GM12892 (cell line): ENCODE measurements at places on chromosomes 13 and 19.

- no peak for DNase-seq
Measured at GRCh38 chr19:40976134-40976533, 14.9 kb upstream of the CYP2B6 start.

- no peak for DNase-seq
Measured at GRCh38 chr13:102584434-102584833, 12.4 kb upstream of the TPP2 start.

- DNase-seq = no peak
Measured at GRCh38 chr19:3270902-3271301, 46.4 kb downstream of the CELF5 start.

GRCh38 chr19:3210347-3211017 is 14.0 kb upstream of the CELF5 start:
- peak; percentile 90 for DNase-seq

DNA sequence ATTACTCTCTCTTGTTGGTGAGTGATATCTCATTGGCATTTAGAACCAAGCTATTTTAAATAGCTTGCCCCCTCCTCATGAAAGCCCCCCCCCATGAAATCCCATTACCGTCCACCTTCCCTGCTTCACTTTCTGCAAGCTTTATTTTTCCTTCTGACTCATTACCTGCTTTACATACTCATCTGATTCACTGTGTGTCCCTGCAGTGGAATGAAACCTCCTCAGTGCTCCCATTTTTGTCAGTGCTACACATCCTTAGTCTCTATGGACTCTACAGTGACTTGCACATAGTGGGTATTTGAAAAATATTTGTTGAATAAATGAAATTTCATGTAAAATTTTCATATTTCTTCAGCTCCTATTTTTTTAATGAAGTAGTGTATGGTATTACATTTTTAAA is 62.3 kb downstream of the DOCK9 start:
- DNase-seq = no peak

- DNase-seq = no peak
Measured at GRCh38 chr13:85538957-85539356, 260.3 kb downstream of the SLITRK6 start.

DNA sequence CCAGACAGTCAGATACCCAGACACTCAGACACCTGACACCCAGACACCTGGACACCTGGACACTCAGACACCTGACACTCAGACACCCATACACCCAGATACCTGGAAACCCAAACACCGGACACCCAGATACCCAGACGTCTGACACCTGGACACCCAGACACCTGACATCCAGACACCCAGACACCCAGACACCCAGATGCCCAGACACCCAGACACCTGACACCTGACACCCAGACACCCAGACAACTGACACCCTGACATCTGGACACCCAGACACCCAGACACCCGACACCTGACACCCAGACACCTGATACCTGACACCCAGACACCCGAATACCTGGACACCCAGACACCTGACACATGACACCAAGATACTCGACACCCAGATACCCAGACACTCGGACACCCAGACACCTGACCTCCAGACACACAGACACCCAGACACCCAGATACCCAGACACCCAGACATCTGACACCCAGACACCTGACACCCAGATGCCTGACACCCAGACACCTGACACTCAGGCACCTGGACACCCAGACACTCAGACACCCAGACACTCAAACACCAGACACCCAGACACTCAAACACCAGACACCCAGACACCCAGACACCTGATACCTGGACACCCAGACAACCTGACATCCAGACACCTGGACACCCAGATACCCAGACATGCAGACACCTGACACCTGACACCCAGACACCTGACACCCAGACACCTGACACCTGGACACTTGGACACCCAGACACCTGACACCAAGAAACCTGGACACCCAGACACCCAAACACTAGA is 19.1 kb downstream of the C19orf12 start:
- DNase-seq = no peak

GRCh38 chr19:58510084-58510862 is 1.5 kb downstream of the SLC27A5 start:
- no peak for DNase-seq

DNA sequence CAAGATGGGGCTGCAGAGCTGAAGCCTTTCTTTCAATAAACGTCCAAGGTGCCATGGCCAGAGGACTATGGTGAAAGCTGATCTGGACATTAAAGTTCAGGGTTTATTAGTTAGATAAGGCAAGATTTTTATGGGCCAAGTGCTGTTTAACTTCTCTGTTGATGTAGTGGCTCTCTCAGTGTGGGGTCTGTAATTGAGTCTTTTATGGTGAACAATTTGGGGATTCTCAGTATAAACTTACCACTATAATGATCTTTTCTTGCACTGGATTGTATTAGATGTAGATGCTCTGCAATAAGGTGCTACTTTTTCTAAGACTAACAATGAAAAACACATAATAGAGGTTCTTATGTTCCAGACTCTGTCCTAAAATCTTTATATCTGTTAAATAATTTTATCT is 190.1 kb upstream of the KLF12 start:
- DNase-seq = no peak

DNA sequence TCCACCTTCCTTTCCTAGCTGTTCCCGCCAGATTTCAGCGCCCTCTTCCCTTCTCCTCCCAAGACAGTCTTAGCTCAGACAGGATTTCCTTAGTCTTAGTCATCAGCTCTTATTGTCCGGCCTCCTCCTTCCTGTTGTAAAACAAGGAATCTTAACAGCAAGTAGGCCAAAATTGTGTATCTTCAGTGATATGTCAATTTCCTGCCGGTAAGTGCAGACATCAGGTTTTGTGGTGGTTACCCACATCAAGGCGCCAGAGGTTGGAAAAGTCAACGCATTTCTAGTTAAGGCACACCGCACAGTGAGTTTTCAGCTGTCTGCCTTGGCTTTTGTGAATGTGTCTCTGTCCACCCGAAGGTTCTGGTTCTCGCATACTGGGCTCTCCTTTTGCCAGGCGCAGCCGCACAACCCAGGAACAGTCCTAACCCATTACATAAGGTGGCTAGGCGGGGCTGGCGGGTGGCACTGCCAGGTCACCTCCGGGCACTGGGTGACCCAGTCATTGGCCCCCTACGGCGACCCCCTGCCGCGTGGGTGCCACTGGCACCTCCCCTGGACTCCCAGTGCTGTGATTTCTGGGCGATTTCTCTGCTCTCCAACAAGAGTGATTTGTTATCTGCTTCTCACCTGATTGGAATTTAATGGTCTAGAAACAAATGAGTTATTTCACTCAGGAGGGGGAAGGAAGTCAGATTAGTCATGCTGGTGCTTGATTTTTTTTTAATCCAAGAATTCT is 12.9 kb downstream of the COL4A2 start:
- DNase-seq = no peak
